ENCODE measurements at places on chromosomes 3 and 15.

GRCh38 chr15:42233107-42233506 is 25.0 kb upstream of the VPS39 start:
- DNase-seq, result no peak

DNA sequence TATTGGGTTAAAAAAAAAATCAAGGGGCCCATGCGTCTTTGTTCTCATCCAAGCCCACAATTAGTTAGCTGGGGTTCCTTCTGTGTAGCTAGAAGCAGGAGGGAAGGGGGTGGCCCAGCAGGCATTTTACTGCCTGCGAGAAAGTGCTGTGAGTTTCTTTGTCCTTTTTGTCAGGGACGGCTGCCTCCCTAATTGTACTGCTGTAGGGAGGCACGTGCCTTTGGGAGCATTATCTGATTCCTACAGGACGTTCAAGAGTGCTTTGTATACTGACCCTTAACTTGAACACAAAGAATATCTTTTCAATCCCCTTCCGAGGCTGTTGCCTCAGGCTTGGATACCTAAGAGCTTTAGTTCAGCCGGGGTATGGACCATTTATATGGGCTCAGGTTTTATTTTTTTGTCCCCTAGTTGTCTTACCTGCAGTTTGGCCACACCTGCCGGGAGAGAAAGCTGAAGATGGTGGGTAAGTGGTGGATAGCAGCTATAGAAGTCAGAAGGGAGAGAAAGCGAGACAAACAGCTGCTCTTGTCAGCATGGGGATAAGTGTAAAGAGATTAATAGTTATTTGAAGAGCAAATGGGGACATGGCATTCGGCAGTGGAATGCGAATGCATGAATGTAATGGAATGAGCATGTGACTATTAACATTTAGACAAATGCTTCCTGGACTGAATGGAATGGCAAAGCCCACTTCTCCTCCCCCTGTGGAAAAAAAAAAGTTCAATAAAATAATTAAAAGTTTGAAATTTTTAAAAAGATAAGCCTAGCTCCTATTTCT is 175.2 kb downstream of the TP63 start:
- no peak for DNase-seq

GRCh38 chr15:57732526-57733331 is 26.2 kb downstream of the POLR2M start:
- DNase-seq, result peak; percentile 68

DNA sequence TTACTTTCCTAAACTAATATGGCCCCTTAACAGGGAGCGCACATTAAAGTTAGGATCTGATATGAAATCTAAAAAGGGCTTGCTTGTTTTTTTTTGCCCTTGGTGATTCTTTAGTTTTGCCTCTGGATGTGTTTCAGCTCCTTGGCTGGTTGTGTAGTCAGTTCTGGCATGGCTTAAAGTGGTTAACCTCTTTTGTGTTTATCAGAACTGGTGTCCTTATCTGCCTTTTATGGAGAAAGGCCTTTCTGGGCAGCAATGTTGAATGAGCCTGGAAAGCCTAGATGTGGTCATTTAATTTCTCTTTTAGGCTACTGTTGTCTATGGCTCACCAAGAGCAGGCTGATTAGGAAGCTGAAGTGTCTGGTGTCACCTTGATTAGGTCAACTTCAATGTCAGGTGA is 254.5 kb upstream of the ROPN1 start:
- DNase-seq, result no peak

- DNase-seq, result no peak
Observed at GRCh38 chr3:87828046-87828445, 230.8 kb downstream of the CGGBP1 start.

All from DMS53 (cell line).